ENCODE measurements at places on chromosomes 5 and 9.

DNA sequence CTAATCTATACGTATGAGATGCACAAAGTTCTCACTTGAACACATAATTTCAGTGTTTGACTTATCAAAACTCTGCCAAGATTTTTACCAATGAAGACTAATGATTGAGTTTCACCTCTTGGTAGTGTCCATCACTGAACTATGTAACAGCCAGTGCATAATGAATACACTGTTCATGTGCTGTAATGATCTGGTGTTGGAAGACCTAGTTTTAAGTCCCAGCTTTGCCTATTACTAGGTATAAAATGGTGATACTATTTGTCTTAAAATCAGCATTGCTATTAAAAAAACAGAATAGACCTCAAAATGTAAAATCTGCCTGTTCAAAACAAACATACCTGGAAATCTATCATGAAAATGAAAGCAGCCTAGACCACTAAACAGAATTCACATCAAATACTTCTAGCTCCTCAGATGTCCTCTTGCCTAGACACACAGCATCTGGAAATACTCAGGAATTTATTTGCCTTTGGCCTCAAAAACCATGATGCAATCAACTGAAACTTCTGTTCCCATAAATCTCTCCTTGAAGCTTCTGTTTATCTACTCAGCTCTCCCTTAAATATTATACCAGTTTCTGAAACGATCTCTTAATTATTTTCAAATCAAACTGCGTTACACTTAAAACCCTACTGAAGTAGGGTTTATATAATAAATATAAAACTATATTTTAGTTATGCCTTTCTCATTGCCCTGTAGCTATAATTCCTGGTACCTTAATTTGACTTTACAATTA lies 38.1 kb downstream of the MRPS27 start:
- DNase-seq, result no peak

DNA sequence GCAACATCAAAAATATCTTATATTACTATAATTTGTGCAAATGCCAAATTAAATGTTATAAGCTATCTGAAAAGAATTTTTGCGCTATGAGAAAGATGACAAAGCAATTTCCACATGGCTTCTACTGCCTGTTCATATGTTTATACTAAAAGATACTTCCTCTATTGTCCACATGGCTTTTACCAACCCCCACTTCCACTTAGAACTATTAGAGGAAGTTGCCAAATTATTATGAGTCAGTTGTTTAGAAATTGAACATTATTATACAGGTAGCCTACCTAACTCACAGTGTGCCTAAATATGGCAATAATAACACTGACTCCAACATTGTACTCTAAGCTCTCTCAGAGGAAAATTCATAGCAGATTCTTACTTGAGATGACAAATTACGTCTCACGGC lies 37.6 kb upstream of the SLC27A6 start:
- no peak for DNase-seq

- no peak for DNase-seq
Measured at GRCh38 chr5:13866792-13867191, 77.7 kb downstream of the DNAH5 start.

GRCh38 chr9:7146582-7146981 lies 388.8 kb downstream of the KDM4C start:
- no peak for DNase-seq

GRCh38 chr9:124285490-124285889 lies 27.7 kb downstream of the NEK6 start:
- no peak for DNase-seq

- DNase-seq, result no peak
Measured at GRCh38 chr5:158679221-158679641, 420.5 kb downstream of the EBF1 start.

All from CD4-positive, CD25-positive, alpha-beta regulatory T cell (primary cell).